ENCODE measurements at places on chromosomes 3 and 15. TPM values are rescaled to one million over a fixed set of nuclear protein-coding genes. Genes with fewer than 3 reads are reported as not detected.

The NUP210 gene
- 75.3 TPM for total RNA-seq

The GPR176 gene
- total RNA-seq, result 27.8 TPM

GRCh38 chr15:98412852-98413251 is 235.5 kb upstream of the IGF1R start:
- peak; percentile 10 for DNase-seq
- no peak overlapping the region for H3K27ac ChIP-seq
- no peaks in the 10 kb centered on the region for H3K4me1 ChIP-seq
- no peaks in the 10 kb centered on the region for H3K36me3 ChIP-seq
- no peak overlapping the region for H3K4me3 ChIP-seq

DNA sequence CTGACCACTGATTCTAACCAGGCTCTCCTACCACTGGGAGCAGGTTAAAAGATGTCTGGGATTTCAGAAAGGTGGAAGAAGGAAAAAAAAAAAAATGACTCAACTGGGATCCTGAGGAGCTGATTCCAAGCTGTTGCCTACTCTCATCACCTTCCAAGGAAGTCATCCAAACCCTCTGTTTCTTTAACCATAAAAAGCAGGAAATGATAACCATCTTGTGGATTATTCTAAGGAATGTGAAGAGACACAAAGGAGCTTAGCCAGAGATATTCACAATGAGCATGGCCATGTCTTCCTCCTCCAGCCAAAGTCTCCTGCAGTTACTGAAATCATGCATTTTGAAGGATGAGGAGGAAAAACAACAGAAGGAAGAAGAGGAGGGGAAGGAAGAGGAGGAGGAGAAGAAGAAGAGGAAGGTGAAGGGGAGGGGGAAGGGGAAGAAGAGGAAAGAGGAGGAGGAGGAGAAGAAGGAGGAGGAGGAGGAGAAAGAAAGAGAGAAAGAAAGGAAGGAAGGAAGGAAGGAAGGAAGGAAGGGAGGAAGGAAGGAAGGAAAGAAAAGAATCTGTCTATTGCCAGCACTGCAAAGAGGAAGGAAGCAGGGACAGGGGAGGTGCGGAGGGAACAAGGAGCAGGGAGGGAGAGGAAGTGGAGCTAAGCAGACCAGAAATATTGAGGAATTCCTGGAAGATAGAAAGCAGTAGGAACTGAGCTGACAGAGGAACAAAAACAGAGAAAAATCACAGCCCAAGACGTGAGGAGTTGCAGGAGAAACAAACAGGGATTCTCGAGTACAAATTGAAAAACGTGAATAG is 229.2 kb downstream of the UACA start:
- DNase-seq, result peak; percentile 35
- H3K4me1 ChIP-seq, result peaks cover 11% of the 10 kb centered on the region
- no peaks in the 10 kb centered on the region for H3K27me3 ChIP-seq
- H3K27ac ChIP-seq, result no peak overlapping the region

GRCh38 chr3:127102188-127102520 is 90.8 kb upstream of the PRR23E start:
- H3K4me1 ChIP-seq, result no peaks in the 10 kb centered on the region
- H3K36me3 ChIP-seq, result no peaks in the 10 kb centered on the region
- no peaks in the 10 kb centered on the region for H3K27me3 ChIP-seq
- H3K27ac ChIP-seq, result no peak overlapping the region
- H3K4me3 ChIP-seq, result no peak overlapping the region

DNA sequence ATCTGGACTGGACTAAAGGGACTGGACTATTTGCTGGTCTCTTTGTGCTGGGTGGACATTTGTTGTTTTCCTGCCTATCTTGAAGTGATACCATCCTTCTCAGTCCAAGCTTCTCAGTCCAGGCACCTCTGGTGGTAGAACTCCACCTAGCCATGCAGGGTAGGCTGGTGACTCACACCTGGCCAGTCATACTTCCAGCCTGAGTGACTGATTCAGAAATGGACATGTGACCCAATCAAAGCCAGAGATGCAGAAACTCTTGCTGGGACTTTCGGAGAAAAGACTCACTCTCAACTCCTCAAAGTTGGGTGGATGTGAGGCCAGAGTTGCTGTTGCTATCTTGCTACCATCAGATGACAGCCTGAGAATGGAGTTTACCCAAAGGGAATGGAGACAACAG is 5.6 kb upstream of the ASB14 start:
- peaks cover 11% of the 10 kb centered on the region for H3K4me1 ChIP-seq
- peak; percentile 88 for DNase-seq
- H3K27ac ChIP-seq, result no peak overlapping the region
- H3K36me3 ChIP-seq, result no peaks in the 10 kb centered on the region

GRCh38 chr3:100975714-100976113 is 17.5 kb downstream of the ABI3BP start:
- no peak overlapping the region for H3K4me3 ChIP-seq
- H3K27me3 ChIP-seq, result no peaks in the 10 kb centered on the region
- H3K36me3 ChIP-seq, result 0 out of 2 replicates have a peak, but pooled peaks cover 5% of the 10 kb centered on the region
- peaks cover 22% of the 10 kb centered on the region for H3K4me1 ChIP-seq
- no peak for DNase-seq

GRCh38 chr15:96162322-96162721 is 168.2 kb upstream of the NR2F2 start:
- H3K27me3 ChIP-seq, result no peaks in the 10 kb centered on the region
- DNase-seq, result no peak
- H3K4me3 ChIP-seq, result no peak overlapping the region
- no peaks in the 10 kb centered on the region for H3K4me1 ChIP-seq
- no peak overlapping the region for H3K27ac ChIP-seq
- no peaks in the 10 kb centered on the region for H3K36me3 ChIP-seq

DNA sequence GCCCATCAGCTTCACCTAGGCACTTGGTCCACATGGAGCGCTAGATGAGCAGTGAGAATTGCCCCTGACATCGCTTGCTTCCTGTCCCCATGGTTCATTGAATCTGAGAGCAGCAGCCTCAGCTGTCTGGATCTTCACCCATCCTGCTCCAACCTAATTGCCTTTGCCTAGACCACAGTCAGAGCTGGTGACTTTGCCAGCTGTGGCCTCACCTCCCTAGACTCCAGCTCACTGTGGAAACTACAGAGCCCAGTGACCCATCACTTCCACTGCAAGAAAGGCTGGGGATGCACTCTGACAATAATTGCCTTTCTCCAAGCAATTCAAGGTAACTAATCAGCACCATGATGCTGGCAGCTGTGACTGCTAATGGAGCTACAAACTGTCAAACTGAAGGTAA is 30.6 kb upstream of the SLC6A1 start:
- DNase-seq, result no peak
- no peaks in the 10 kb centered on the region for H3K4me1 ChIP-seq
- no peak overlapping the region for H3K27ac ChIP-seq
- no peaks in the 10 kb centered on the region for H3K36me3 ChIP-seq

DNA sequence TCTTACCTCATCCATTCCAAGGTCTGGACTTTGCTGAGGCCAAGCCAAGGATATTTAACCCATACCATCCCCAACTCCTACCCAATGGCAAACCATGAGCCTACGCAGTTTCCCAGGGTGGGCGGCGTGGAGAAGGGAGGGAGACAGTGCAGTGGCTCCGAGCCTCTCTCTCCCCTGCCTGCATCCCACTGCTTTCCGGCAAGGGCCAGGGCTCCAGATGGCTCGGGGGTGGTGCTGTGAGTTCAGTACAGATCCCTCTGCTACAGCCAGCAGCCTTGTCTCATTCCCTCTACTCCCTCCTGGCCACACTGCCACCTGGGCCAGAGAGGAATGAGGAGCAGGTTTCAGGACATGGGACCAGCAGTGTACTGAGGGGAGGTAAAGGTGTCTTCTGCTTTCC is 44.3 kb upstream of the APEH start:
- peaks cover 10% of the 10 kb centered on the region for H3K4me1 ChIP-seq
- no peak overlapping the region for H3K4me3 ChIP-seq
- H3K27me3 ChIP-seq, result no peaks in the 10 kb centered on the region
- no peak for DNase-seq

DNA sequence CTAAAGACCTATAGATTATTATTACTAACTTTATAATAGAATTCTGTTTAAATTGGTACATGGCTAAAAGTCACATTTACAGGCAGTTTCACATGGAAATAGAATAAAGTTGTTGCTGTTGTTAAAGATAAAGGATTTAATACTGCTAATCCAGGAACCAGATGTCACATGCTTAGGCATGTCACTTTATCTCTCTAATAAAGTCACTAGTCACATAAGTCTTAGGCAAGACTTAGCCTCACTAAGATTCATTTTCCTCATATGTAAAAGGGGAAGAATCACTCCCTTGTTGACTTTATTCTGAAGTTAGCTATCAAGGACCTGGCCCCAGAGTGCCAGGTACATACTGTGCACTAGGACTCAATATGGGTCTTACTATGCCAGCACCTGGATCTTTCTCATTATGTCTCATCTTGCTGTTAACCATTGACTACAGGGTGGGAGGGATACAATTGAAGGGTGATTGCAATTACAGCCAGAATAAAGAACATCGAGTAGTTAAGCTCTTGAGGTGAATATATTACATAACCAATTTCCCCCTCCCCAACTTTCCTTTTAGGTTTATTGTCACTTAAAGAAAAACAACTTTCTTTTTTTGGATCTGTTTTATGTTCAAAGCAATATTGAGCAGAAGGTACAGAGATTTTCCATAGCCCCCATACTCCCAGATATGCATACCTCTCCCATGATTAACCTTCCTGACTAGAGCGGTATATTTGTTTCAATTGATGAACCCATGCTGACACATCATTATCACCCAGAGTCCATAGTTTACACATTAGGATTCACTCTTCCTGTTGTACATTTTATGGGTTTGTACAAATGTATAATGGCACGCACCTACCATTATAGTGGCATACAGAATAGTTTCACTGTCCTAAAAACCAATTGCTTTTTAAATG is 36.6 kb downstream of the LNP1 start:
- no peaks in the 10 kb centered on the region for H3K27me3 ChIP-seq
- peak overlapping the region; percentile 22 for H3K4me3 ChIP-seq
- peaks cover 6% of the 10 kb centered on the region for H3K36me3 ChIP-seq
- DNase-seq, result peak; percentile 86
- peak overlapping the region; percentile 96 for H3K27ac ChIP-seq

DNA sequence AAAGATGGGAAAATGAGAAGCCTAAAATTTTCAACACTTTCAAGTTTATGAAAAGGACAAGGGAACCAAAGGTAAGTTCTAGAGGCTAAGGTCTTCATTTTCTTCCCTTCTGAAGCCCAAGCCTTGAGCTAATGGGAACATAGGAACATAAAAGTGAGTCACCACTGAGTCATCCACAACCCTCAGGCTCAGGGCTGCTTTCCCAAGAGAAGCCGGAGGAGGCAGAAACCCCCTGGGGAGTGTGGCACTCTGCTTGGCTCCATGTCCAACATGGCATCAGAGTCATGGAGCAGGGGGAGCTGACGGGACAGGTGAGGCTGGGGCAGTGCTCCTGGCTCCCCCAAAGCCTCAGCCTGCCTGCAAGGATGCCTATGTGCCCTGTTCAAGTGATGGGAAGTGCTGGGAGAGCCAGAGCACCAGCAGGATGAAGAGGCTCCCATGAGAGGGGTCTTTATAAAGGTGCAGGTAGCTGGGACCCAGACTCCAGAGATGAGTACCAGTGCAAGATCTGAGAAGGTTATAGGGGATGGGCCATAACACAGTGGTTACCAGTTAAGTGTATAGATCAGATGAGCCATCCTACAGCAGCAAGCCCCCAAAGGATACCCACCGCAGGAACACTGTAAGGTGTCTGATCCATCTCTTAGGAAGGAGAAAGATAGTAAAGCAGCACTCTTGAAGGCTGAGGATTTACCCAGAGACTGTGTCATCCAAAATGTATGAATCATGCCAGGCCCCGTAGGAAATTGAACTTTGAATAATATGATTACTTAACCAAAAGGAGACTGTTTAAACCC is 31.8 kb upstream of the RYR3 start:
- no peaks in the 10 kb centered on the region for H3K36me3 ChIP-seq
- peak overlapping the region; percentile 97 for H3K27ac ChIP-seq
- peak overlapping the region; percentile 23 for H3K4me3 ChIP-seq
- peak; percentile 96 for DNase-seq

DNA sequence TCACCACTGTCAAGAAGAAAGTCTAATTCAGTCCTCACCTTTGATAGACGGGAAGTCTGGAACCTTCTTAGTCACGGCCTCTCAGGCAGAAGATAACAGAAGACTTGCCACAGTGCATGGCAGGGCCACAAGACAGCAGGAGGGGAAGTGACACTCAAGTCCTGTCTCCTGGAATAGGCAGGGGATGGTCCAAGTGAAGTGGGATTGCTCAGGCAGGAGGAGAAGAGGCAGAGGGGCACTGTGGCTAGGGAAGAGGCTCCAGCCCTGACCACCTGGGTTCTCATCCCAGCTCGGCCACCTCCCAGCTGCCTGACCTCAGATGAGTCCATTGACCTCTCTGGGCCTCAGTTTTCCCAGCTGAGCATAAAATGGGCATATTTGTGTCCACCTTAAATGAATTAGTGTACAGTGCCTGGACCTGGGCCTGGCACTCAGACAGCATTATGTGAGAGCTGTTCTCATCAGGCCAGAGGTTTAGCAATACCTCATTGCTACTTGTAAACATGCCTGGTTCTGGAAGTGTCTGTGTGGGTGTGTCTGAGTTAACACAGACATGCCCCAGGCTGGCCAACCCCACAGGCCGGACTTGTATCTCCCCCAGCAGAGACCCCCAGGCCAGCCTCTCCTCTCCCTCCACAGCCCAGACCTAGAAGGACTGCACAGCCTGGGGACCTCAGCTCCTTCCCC is 11.5 kb upstream of the PCSK6 start:
- no peak overlapping the region for H3K4me3 ChIP-seq
- H3K4me1 ChIP-seq, result no peaks in the 10 kb centered on the region
- H3K36me3 ChIP-seq, result no peaks in the 10 kb centered on the region
- no peak overlapping the region for H3K27ac ChIP-seq
- DNase-seq, result no peak
- peaks cover 9% of the 10 kb centered on the region for H3K27me3 ChIP-seq

DNA sequence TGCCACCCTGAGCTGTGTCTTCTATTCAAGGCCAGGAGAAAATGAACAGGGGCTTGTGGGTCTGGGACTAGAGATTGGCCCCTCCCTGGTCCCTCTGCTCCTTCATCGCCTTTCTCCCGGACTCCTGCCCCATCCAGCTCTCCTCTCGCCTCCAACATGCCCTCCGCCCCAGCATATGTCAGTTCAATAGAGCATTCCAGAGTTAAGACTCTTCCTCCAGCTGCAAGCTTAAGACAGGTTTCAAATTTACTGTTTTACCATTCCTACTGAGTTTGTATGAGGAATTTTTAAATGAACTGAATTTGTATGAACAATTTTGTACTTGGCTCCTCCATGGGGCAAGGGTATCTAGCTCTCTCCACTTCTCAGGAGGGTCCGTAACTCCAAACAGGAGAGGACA is 195.6 kb downstream of the TBC1D2B start:
- H3K4me1 ChIP-seq, result no peaks in the 10 kb centered on the region
- H3K4me3 ChIP-seq, result no peak overlapping the region
- no peak overlapping the region for H3K27ac ChIP-seq
- DNase-seq, result no peak
- H3K27me3 ChIP-seq, result no peaks in the 10 kb centered on the region

DNA sequence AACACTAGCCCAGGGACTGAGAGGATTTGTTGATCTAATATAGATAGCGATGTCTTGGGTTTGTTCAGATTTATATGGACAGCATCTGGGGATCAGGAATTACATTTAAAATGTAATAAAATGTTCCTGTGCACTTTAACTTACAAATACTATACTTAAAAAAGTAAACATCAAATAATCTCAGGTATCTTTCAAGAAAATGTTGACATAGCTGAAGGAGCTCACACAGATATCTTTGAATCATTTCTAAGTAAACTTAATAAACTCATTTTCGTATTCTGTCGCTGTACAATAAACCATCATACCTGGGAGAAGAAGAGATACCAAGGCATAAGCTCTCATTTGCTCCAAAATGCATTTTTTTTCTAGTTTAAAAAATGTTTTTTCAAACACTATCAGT is 557.5 kb upstream of the NR2F2 start:
- H3K27me3 ChIP-seq, result no peaks in the 10 kb centered on the region
- H3K36me3 ChIP-seq, result no peaks in the 10 kb centered on the region
- H3K4me1 ChIP-seq, result peaks cover 23% of the 10 kb centered on the region
- no peak overlapping the region for H3K4me3 ChIP-seq

Data from PC-3 (cell line).